Mesenteric fat pad (tissue), 1 donor: ENCODE measurements at places on chromosomes 1 and 21. TPM values are rescaled to one million over a fixed set of nuclear protein-coding genes. Genes with fewer than 3 reads are reported as not detected.
A peak's percentile ranks its signal among the peaks of the same experiment; 100 is the strongest.

- no peak for DNase-seq
These were observed 179.3 kb downstream of the NR5A2 start for GRCh38 chr1:200206761-200207160.

DNA sequence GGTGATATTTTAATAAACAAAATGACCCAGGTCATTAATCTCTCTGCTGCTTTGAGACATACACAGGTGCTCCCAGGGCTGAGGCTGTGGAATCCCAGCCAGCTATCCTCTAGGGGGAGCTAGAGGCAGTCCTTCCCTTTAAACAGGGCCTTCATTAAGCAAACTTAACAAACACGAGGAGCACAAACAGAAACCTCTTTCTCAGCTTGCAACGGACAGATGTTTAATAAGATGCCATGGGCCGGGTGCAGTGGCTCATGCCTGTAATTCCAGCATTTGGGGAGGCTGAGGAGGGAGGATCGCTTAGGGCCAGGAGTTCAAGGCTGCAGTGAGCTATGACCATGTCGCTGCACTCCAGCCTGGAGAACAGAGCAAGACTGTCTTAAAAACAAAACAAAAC lies 106.7 kb downstream of the HIVEP3 start:
- no peak for DNase-seq

GRCh38 chr21:18468790-18469189 lies 65.2 kb upstream of the TMPRSS15 start:
- DNase-seq = no peak

DNA sequence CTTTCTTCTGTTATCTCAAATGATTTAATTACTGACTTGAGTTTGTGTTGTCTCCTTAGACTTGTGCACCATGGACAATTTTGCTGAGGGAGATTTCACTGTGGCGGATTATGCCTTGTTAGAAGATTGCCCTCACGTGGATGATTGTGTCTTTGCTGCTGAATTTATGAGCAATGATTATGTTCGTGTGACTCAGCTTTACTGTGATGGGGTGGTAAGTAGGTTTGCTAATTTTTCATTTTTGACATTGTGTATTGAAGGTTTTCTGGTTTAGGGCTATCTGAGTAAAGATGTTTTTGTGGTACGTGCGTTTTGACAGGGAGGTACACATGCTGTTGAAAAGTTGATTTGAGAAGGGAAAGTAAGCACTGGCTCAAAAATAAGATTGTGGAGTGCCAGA lies 14.1 kb downstream of the TTC3 start:
- no peak for DNase-seq

DNA sequence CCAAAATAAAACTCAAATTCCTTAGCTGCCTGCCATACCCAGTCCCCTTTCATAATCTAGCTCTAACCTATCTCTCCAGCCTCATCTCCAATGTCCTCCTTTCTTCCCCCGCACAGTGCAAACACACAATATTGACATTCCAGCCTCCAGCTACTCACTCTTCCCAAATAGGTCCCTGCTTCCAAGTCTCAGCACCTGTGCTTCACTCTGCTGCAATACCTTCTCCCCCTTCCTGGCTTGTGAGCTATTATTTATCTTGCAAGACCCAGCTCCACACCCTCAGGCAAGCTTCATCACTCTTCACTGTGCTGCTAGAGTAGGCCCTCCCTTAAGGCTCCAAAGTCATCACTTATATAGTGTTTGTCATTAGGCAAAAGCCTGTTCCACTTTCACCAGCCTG lies 9.7 kb downstream of the PLPP3 start:
- no peak for DNase-seq

DNA sequence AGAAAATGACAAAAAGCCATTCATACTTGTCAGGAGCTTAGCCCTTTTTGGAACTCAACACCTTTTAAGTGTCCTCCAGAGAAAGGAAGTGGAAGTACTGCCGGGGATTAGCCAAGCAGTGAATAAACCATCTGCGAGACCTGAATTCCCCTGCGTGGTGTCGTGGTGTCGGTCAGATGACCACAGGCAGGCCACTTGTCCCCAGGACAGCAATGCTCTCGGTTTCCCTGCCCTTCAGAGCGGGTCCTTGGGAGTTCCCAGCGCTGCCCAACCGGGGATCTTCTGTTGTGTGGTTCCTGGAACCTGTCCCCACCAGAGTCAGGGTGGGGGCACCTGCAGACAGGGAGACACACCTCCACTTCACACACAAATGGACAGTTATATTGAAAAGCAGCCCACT lies 9.2 kb downstream of the GPR157 start:
- DNase-seq = no peak

DNA sequence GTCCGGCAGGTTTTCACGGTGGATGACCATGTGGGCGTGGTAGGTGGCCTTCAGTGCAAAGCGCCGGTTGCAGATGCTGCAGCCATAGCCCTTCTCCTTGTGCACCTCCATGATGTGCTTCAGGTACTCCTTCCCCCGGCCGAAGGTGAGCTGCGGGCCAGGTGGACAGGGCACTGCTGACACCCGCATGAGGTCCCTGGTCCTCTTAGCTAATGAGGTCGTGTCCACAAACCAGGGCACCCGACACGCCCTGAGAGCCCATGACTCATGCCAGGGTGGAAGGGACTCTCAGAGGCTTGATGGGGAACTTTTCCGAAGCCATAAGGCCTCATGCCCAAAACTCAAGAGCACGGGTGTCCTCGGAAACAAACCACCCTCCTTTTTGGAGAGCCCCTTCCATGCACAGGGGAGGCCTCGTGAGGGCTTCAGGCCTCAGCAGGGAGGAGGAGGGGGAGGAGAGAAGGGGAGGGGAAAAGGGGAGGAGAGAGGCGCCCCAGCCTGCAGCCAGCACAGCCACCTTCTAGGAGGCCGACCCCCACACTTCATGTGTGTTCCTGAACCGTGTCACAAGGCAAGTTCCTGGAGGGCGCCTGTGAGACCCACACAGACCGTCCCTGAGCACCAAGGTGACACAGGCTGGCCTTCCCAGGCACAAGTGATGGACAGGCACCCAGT lies 54.4 kb upstream of the RIPK4 start:
- peak; percentile 84 for DNase-seq

- DNase-seq = no peak
These were observed 5.3 kb downstream of the IL23R start for GRCh38 chr1:67171574-67171955.

DNA sequence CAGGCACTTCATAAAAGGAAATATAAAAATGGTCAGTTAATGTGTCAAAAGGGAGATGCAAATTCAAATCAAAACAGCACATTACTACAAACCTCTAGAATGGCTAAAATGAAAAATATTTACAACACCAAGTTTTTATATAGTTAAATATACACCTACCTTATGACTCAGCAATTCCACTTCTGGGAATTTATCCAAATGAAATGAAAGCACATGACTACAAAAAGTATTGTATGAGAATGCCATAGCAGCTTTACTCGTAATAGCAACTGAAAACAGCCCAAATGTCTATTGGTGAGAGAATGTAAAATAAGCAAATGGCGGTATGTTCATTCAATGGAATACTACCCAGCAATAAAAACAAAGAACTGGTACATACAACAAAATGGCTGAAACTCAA lies 175.8 kb upstream of the SPAG17 start:
- DNase-seq = no peak

DNA sequence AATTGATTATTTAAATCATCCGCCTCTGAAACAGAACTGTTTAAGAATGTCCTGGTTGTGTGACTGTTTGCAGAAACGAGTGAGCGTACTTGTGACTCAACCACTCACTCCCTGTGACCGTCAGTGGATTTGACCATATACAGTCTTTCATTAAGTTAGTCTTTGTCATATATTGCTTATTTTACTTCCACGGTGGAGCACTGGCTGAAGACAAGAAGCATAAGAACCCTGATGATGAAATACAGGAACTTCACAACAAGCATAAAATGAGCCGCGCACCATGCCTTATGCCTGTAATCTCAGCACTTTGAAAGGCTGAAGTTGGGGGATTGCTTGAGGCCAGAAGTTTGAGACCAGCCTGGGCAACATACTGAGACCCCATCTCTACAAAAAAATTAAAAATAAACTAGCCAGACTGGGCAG lies 194.0 kb downstream of the TOMM20 start:
- peak; percentile 4 for DNase-seq

DNA sequence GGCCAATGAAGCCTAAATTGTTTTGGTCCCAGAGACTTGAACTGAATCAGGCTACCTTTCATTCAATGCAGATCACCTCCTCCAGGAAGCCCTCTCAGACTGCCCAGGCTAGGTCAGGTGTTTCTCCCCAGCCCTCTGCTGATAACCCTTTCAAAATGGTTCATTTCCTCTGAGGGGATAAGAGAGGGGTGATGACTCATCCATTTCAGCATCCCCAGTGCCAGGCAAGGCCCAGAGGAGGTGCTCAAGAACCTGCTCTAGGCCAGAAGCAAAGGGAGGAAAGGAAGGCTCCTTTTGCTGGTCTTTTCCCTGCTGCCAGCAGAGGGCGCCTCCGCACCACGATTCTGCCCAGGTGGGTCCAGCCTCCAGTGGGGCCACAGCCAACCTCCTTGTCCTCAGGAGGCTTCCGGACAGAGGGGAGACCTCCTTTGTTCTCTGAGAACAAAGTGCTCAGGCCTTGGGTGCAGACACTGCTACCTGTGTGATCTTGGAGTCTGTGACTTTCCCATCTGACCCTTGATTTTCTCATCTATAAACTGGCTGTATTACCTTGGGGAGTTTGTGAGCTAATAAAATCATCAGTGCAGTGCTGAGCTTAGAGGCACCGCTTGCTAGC lies 45.3 kb upstream of the ARHGEF10L start:
- no peak for DNase-seq

Gene AGMAT
- total RNA-seq = 0.58 TPM

Gene KRTAP21-2
- total RNA-seq = not detected

Gene C1orf185
- not detected for total RNA-seq

Gene KDF1
- total RNA-seq = not detected

Gene PLPP3
- total RNA-seq = 112 TPM

Gene SLC45A1
- 2.0 TPM for total RNA-seq
